ENCODE measurements at places on chromosomes 1 and 21. TPM values are rescaled to one million over a fixed set of nuclear protein-coding genes. Genes with fewer than 3 reads are reported as not detected.

The KRTAP10-7 gene
- total RNA-seq, result not detected

The CRYBG2 gene
- not detected for total RNA-seq

The NTMT2 gene
- total RNA-seq, result not detected

The DIRAS3 gene
- total RNA-seq, result 0.99 TPM

The CA6 gene
- not detected for total RNA-seq

The SAMSN1 gene
- total RNA-seq, result 0.06 TPM

The LRRC38 gene
- total RNA-seq, result 0.50 TPM

The S100A2 gene
- 2.4 TPM for total RNA-seq

The OR2T35 gene
- not detected for total RNA-seq

The COL6A2 gene
- 1,217 TPM for total RNA-seq

The LPAR3 gene
- 0.13 TPM for total RNA-seq

The THEM5 gene
- not detected for total RNA-seq

The PADI6 gene
- not detected for total RNA-seq

All from aortic smooth muscle cell (primary cell).